Tibial nerve (tissue), 4 donors: ENCODE measurements at places on chromosomes 2 and 18. TPM values are rescaled to one million over a fixed set of nuclear protein-coding genes. Genes with fewer than 3 reads are reported as not detected.
A peak's percentile ranks its signal among the peaks of the same experiment; 100 is the strongest.

Gene DNAH6
- total RNA-seq = 2.7 TPM

DNA sequence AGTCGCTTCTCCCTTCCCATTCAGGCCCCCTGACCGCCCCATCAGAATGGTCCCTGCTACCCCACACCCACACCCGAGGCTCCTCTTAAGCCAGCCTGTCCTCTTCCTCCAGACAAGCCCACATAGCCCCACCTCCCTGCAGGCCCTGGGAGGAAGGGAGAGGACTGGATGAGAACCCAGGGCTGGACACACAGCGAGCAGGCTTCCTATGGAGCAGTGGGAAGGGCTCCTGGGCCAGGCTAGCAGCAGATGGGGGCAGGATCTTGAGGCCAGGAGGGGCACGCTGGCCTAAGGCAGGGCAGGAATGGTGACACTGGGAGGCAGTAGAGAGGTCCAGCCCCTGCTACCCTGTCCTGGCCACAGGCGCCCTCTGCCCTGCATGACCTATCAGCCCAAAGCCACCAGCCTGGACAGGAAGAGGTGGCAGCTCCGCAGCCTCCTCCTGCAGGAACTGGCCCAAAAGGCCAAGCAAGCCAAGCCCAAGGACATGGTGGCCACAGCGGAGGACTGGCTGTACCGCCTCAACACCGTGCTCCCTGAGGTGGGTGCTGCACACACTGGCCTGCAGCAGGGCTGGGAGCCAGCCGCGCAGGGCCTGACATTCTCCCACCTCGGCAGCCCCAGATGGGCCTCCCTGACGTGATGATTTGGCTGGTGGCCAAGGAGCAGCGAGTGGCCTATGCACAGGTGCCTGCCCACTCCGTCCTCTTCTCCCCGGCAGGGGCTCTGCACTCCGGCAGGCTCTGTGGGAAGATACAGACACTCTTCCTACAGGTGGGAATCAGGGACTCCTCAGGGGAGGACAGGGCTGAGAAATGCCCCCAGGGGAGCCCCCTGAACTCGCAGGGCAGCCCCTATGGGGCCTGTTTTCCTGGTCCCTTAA, 43.3 kb downstream of the FER1L5 start:
- DNase-seq = no peak

- no peak for DNase-seq
Observed at GRCh38 chr2:86000938-86001312, 104.8 kb downstream of the POLR1A start.

Gene FTCDNL1
- 1.8 TPM for total RNA-seq

Gene SCN9A
- 13.6 TPM for total RNA-seq

DNA sequence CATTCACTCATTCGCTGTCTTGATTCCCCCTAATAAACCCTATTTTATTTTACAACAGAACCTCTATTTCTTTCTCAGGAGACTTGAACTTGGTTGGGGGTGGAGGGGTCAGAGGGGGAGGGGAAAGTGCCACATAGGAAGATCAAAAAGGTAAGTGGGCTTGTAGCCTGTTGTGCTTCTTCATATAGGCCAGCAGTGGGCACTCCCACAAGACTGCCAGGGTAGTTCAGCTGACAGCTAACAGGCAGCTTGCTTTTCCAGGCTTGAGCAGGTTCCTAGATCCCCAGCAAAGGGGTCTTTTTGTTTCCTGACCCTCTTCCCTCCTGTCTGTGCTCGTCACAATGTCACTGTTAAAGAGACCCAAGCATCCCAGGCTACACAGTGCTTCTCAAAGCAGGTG, 829 bp upstream of the KIAA2012 start:
- DNase-seq = no peak

DNA sequence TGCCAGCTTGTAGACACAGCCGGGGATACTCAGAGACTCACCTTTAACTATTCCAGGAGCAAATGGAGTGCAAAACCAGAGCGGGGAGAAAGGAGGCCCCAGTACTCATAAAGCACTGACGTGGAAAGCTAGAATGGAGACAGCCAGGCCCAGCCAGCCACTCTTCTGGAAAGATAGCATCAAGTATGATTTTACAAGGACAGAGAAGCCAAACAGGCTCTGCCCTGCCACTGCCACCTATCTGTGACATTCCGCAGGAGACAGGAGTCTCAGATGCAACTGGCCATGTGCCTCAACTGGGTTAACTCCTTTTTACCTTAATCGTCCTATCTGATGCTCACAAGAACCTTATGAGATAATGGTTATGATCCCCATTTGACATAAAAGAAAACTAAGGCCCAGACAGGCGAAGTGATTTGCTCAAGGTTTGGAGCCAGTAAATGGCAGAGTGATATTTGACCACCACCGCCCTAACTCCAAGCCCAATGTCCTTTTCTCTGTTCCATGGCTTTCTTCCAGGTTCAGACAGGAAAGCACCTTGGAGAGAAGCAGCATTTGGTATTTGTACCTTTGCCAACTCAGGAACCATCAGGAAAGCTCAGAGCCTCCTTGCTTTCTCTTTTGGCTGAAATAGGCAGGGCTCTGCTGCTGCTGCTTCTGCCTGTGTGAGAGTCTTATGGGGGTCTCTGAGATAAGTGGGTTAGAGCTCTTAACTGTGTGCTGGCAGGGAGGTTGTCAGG, 15.6 kb downstream of the KIF3C start:
- no peak for DNase-seq

Gene CHRND
- not detected for total RNA-seq

Gene FEV
- not detected for total RNA-seq

GRCh38 chr2:120629241-120629895, 106.3 kb upstream of the GLI2 start:
- no peak for DNase-seq

DNA sequence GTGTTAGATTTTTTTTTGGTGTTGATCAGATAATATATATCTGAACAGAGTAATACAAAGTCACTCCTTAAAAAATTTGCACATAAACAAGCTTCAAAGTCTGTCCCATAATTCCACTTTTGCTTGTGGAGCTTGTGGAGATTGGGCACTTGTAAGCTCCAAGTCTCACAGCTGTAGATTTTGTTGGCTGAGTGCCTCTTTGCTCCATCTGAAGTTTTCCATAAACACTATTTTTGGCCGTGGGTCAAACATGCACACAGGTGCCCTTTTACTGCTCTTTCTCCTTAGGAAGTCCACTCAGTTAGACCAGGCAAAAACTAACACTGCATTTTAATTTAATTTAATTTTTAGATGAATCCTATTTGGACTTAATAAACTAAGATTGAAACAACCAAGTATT, 3.6 kb upstream of the KCNJ13 start:
- DNase-seq = no peak

GRCh38 chr2:3785220-3785889, 82.0 kb downstream of the DCDC2C start:
- DNase-seq = no peak

- DNase-seq = no peak
Observed at GRCh38 chr2:28406276-28407096, 13.8 kb downstream of the FOSL2 start.

DNA sequence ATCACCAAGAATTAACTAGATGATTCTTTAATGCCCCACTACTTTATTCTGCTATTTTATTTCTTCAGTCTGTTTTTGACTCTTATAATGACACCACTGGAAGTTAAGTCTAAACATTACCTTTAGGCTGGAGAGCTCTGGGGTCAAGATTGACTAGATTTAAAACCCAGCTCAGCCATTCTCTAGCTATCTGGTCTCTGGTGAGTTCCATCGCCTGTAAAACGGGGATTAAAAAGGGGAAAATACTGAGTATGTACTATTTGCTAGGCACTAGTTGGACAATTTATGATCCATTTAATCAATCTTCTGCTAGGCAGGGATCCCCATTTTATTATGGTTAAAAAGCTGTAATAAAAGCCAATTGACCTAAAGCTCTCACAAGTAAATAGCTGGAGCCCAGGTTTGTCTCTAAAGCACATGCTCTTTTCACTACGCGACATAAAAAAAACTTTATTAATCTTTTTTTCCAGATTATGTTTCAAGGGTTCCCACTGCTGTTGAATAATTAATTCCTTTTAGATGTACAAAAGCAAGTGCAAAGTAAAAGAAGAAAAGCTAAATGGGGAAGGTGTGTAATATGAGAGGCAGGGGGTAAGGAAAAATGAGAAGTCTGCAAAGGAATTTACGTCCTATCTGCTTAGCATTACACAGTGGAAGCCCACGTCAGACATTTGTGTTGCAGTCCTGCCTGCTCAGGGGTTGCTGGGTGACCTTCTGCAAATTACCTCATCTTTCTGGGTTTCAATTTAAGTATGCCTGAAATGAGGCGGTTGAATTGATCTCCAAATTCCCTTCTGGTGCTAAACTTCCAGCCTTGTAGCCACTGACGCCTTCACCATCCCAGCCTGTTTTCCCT, 918 bp upstream of the NABP1 start:
- DNase-seq = no peak

Gene ACKR3
- 32.4 TPM for total RNA-seq

GRCh38 chr2:185618625-185619024, 120.0 kb upstream of the FSIP2 start:
- no peak for DNase-seq

Gene PTPRN
- not detected for total RNA-seq

GRCh38 chr2:240165661-240166060, 25.2 kb upstream of the OTOS start:
- no peak for DNase-seq

DNA sequence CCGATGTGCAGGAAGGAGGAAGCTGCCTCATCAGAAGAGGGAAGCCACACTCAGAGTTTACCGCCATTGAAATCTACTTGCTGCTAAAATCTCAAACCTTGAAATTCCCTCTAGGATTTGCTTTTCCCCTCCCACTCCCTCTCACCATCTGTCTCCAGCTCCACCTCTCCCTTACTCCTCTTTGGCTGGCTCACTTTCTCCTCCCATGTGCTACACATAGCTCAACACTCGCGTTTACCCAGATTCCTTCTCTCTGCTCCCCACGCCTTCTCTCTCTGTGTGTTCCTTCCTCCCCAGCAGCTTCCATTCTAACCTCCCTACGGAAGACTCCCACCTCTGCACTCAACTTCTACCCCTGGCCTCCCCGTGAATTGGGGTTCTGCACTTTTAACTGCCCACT, 143.1 kb downstream of the DNER start:
- DNase-seq = no peak

- no peak for DNase-seq
Observed at GRCh38 chr2:121960251-121960650, 204.8 kb downstream of the TSN start.

Gene MPP4
- total RNA-seq = 0.60 TPM

Gene PROKR1
- total RNA-seq = not detected

Gene POTEJ
- not detected for total RNA-seq

Gene RALB
- 39.8 TPM for total RNA-seq

DNA sequence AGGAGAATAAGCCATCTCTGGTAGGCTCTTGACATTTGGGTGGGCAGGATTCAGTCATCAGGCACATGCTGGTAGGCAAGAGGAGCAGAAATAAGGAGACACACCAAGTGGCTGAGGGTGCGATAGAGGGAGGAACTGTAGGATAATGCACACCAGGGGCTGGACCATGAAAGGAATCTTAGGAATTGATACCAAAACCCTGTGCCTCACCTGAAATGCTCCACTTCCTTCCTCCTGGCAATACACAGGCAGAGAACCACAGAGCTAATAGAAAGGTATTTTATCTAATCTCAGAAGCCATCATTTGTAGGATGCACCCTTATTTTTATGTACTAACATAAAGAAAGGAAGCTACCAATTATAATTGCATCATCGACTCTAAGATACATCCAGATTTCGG, 4.4 kb upstream of the CYP1B1 start:
- DNase-seq = no peak

- peak; percentile 23 for DNase-seq
Observed at GRCh38 chr18:49645841-49646351, 84.0 kb downstream of the LIPG start.

- DNase-seq = no peak
Observed at GRCh38 chr18:36481935-36482334, 184.4 kb downstream of the FHOD3 start.

GRCh38 chr2:221569425-221569845, 2.7 kb downstream of the EPHA4 start:
- DNase-seq = no peak

DNA sequence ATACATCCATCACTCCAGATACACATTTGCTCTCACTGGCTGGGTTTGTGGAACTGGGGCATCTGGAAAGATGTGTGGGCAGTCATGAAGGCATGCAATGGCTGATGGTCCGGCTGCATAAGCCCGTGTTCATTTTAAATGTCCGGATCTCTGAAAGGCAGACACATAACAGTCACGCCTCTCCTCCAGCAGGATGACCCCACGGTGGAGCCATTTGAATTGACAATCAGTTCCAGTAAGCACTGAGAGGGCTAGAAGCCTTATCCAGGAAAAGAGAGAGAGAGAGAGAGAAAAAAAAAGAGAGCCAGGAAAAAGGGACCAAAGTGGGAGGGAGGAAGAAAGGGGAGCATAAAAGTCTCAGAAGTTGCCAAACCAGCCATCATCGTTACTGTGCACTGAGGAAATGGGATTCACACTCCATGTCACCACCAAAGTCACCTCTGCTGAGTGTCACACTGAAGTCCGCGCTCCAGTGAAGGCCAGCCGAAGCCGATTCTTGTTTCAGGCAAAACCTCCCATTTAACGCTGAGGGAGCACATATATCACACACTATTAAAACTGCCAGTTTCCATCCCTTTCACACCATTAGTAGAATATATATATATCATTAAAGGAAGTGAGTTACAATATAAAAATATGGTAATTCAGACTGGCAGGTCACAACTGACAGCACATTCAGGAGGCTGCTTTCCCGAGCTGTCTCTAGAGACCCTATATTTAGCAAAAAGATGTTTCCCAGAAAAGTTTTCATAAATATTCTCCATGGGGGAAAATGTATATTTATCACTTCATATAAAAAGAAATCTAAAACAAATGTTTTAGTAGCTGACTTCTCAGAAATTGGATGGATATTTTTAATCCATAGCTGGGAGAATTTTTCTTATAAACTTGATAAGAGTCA, 142.0 kb downstream of the ACTR3 start:
- DNase-seq = no peak

Gene ATP6V1B1
- 2.5 TPM for total RNA-seq

DNA sequence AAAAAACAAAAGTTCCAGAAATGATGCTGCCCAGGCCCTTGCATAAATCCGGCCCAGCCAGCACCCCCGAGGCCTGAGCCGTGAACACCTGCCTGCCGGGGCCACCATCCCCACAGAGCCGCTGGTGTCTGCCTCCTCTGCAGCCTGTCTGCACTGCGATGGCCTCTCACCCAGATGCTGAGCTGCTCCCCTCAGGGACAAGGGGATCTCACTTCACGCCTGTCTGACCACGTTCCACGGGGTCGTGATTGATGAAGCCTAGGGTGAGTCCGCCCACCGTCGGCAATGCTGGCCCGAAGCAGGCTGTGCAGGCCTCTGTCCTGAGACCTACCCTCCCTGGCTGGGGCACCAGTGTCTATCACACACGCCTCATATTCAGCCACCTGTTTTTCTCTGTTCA, 444.2 kb downstream of the EIPR1 start:
- DNase-seq = no peak

DNA sequence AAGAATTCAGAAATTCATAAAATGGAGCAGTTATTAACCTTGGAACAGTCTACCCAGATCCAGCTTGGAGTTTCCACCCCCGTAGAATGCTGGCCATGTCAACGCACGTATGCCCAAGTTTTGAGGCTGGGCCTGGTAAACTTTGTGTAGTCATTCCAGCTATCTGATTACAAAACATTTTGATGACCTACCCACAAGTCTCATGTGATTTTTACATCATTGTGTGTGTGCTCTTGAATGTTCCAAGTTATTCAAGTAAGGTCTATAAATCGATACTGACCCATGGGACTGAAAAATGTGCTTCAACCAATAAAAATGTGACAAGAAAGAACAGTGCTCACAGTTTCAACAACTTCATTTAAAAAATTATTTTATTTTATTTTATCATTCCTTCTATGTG, 32.5 kb upstream of the ICOS start:
- DNase-seq = no peak
